ENCODE measurements at places on chromosomes 1 and 21. TPM values are rescaled to one million over a fixed set of nuclear protein-coding genes. Genes with fewer than 3 reads are reported as not detected.
A peak's percentile ranks its signal among the peaks of the same experiment; 100 is the strongest.

Gene OR2T10
- total RNA-seq: not detected

- DNase-seq: peak; percentile 13
These were observed 8.5 kb downstream of the C1orf141 start for GRCh38 chr1:67126111-67126746.

GRCh38 chr1:96682056-96682455 lies 39.5 kb upstream of the PTBP2 start:
- peak; percentile 1 for DNase-seq

DNA sequence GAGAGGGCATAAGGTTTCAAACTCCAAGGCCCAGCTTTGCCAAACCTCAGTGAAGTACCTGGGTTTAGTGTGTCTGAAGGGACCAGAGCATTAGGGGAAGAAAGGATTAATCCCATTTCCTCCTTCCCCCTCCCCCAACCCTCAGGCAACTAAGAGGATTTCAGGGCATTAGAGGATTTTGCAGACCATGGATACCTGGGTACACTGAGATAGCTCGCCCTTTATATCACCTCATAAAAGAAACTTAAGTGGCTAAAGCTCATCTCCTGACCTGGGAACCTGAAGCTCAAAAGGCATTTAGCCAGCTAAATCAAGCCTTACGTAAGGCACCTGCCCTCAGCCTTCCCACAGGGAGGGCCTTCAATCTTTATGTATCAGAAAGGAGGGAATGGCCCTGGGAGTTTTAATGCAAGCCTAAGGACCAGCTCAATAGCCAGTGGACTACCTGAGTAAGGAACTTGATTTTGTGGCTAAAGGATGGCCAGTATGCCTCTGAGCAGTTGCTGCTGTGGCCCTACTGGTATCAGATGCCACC lies 26.4 kb upstream of the SMYD3 start:
- no peak for DNase-seq

DNA sequence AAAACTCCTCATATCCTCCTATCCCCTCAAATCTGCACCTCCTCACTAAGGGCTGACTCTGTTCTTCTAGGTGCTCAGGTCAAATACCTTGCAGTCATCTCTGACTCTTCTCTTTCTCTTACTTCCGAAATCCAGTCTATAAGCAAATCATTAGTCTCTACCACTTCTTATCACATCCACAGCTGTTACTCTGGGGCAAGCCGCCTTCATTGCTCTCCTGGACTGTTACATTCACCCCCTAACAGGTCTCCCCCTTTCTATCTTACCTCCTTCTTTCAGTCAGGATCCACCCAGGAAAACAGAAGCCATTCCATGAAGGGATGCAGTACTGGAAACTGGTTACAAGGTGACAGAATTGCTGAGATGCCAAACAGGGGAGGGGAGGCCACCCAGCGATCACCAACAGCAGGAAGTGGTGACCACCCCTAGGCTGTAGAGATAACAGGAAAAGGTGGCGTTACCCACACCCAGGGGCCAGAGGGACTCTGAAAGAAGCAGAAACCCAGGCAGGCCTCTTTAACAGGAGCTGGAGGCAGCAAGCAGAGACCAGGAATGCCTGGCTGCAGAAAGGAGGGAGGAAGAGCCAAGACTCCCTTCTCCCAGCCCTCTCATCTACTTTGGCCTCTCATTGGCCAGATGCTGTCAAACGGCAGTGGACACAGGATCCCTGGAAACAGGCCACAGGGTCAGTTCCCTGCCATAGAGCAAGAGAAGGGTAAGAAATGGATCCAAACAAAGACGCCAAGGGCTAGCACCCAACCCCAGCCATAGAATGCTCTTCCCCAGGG lies 55.5 kb upstream of the FOXO6 start:
- no peak for DNase-seq

GRCh38 chr1:9253004-9253403 lies 18.4 kb downstream of the H6PD start:
- DNase-seq: no peak

Gene GSTM1
- total RNA-seq: not detected

DNA sequence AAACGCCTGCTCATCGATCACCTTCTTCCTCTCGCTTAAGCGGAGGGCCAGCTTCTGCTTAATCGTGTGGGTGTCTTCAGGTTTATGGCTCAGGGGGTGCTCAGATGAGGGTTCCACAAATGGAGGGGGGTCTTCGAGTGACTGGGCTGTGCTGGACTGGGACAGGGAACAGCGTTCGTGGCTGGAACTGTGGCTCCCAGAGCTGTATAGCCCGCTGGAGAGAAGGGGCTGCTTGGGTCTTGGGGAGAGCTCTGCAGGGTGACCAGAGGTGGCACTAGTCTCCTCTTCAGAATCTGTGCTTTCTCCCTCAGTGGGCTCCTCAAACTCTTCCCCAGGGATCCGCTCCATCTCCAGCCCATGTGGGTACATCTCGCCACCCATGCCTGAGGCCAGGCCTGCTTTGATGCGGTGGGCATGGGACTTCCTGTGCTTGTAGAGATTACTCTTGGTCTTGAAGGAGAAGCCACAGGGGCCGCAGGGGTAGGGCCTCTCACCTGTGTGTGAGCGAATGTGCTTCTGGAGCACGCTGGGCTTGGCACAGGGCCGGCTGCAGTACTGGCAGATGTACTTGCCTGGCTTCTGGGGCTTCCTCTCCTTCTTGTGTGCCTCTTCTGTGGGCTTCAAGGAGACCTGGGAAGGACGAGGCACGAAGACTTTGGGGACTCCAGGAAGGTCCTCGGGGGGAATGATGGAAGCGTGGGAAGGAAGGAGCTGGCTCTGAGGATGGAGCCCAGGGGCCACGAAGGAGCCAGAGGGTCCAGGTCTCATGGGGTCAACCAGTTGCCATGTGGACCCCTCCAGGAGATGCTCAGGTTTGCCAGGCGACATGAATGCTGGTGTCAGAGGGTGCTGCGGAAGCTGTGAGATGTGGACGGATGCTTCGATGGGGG lies 99.4 kb upstream of the EDN2 start:
- DNase-seq: no peak

GRCh38 chr1:92376345-92376744 lies 77.5 kb downstream of the RPAP2 start:
- DNase-seq: no peak

DNA sequence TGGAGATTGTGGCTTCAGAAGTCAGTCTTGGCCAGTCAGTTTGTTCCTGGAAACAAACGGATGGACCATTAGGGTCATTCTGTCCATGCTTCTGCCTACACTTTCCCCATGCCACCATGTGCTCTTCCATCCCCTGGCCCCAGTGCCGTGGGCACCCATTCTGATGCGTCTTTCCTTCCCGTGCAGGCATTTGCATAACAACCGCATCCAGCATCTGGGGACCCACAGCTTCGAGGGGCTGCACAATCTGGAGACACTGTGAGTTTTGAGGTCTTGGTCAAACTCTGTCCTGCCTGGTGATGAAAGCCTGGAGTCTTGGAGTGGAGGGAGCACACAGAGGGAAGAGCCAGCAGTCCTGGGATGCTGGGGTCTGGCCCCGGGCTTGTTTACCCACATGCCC lies 61.1 kb downstream of the UBE2T start:
- no peak for DNase-seq

DNA sequence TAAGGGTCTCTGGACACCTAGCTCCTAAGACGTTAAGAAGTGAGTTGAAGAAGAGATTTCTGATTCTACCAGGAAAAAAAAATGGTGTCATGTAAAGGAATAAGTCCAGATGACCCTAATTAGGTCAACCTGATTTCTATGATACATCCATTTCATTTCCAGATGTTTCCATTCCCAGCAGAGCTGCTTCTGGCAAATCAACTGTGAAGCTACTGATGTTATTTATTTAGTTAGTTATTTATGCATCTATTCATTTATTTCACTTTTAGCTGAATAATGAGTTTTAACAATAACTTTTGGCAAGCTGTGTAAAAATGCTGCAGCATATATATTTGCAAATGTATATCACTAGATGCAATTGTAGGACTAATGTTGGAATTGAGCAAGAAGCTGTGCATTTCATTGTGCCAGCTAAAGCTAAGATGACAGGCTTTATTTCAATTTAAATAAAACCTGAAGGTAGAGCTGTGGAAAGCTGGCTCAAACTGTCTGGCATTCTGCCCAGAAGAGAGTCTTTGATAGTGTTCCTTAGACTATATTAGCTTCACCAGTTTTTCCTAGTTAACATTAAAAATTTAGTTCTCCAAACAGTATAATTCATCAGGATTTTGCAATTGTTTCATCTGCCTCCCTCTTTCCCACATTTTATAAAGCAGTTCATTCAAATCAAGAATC lies 1164.4 kb upstream of the ADGRL4 start:
- DNase-seq: no peak

Gene RPE65
- under 0.01 TPM for total RNA-seq

DNA sequence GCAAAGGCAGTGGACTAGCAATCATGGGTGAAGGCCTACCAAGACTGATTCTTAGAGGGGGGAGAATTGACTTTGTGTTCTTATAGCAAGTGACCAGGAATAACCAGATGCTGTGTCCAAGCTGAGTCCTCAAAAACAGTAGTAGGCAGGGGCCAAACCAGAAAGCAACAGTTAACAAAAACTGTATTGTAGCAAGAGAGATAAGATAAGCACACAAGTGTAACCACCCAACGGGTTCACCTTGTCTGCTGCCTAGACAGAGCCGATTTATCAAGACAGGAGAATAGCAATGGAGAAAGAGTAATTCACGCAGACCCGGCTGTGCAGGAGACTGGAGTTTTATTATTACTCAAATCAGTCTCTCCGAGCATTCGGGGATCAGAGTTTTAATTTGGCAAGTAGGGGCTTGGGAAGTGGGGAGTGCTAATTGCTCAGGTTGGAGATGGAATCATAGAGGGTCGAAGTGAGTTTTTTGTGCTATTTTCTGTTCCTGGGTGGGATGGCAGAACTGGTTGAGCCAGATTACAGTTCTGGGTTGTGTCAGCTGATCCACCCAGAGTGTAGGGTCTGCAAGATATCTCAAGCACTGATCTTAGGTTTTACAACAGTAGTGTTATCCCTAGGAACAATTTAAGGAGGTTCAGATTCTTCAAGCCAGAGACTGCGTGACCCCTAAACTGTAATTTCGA lies 8.3 kb upstream of the CSRP1 start:
- no peak for DNase-seq

DNA sequence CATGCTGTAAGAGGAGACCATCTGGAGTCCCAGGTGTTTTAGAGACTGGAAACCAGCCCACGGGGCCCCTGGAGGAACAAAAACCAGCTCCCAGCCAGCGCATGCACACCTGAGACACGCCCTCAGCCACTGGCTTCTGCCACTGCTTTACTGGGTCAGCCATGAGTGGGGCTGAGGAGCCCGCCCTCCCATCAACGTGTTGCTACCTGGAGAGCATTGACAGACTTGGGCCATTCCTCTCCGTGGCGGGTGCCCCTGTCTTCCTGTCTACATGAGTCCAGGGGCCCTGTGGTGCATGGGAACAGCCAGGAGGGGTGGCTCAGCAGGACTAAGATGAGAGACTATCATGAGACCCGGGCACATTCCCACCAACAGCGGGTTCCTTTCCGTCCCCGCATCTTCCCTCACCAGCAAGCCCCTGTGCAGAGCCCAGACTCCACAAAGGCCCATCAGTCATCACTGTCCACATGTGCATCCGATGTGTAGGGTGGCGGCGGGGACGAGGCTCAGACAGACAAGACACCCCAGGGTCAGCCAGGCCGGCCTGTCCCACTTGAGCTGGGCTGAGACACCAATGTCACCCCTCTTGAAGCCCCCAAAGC lies 45.4 kb upstream of the POFUT2 start:
- DNase-seq: no peak

Gene PROK1
- total RNA-seq: not detected

GRCh38 chr1:216604771-216605170 lies 118.5 kb downstream of the ESRRG start:
- no peak for DNase-seq

DNA sequence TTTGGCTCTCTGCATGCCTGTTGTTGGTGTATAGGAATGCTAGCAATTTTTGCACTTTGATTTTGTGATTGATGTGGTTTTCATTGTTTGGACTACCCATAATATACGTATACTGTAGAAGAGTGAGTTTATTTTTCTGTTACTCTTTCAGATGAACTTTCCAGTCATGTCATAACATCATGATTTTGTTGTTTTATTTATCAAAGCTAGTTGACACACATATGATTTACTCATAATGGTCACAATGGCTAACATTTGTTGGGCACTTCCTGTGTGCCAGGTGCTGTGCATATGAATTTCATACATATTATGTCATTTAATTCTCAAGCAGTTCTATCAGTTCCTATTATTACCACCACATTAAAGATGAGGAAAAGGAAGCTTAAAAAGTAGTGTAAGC lies 98.1 kb upstream of the GUCA2B start:
- DNase-seq: no peak

Gene ERICH3
- not detected for total RNA-seq

- DNase-seq: no peak
These were observed 3.2 kb upstream of the TNFRSF8 start for GRCh38 chr1:12059722-12060464.

DNA sequence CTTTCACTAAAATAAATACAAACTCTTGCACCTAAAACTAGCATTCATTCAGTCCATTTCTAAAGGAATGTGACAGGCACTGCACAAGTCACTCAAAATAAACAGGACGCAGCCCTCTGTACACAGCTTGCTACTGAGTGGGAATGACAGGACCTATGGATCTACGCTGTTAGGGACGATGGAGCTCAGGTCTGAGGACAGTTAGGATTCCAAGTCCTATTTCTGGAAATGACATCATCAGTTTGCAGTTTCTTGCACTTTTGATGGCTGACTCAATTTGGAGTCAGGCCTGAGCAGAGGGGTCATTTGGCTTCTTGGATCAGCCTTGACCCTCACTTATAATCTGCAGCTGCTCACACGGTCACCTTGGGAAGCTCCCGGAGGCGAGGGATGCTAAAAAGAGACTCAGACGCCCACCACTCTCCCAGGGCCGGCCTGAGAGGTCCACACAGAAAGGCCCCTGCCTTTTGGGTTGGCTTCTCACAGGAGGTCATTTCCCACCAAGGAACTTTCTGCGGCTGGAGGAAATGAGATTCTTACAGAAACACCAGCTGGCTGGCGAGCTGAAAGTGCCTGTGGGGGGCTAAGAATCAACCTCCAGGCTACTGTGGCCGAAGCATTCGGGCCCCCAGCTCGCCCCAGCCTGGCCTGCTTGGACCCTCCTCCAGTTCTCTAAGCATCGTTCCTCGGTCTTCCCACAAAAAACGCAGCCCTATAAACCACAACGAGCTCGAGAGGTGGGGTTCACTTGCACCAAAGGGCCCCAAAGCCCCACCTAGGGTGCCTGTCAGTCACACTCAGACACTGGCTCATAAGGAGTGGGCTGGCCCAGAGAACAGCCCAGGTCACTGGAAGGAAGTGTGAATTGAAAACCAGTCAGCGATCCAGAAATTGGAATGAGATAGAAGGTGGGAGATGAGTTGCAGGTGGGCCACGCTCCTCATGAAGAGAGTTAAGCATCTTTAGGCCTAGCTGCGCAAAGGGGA lies 8.9 kb upstream of the PDE9A start:
- peak; percentile 73 for DNase-seq

Gene NFASC
- total RNA-seq: 0.28 TPM

Gene EXTL1
- 0.90 TPM for total RNA-seq

GRCh38 chr21:27776925-27777553 lies 810.2 kb upstream of the ADAMTS5 start:
- DNase-seq: no peak

- no peak for DNase-seq
These were observed 75.7 kb downstream of the PHTF1 start for GRCh38 chr1:113683384-113684152.

GRCh38 chr1:186577216-186577615 lies 103.0 kb downstream of the PTGS2 start:
- DNase-seq: no peak

Gene CHODL
- under 0.01 TPM for total RNA-seq

Gene MYBPH
- total RNA-seq: not detected
